ENCODE measurements at places on chromosomes 16 and 17. TPM values are rescaled to one million over a fixed set of nuclear protein-coding genes. Genes with fewer than 3 reads are reported as not detected.

TMEM204 gene
- 40.0 TPM for total RNA-seq

TNRC6C gene
- 2.3 TPM for total RNA-seq

DNA sequence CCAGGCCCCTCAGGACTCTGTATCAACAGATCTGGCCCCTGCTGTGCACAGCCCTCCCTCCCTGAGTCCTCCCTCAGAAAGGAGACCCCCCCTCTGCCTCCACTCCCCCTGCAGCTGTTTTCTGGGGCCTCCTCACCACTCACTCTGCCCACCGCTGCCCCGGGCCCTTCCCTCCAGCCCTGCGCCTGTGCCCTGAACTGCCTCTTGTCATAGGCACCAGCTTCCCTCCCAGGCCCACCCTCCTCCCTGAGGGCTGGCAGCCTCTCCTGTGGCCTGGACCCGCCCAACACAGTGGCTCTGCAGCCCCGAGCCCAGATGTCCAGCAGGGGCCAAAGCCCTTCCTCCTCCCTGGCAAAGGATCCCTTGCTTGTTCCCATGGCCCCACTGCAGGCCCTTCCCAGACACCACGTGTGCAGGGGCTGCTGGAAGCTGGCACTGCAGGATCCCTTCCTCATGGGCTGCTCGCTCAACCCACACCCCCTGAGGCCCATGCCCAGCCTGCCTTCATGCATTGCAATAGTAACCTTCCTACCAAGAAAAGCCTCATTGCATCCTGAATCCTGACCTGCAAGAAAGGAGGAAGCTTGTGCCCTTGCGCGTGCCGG lies 25.8 kb downstream of the GNPTG start:
- no peaks in the 10 kb centered on the region for H3K36me3 ChIP-seq
- no peaks in the 10 kb centered on the region for H3K27me3 ChIP-seq
- no peak overlapping the region for H3K27ac ChIP-seq
- H3K4me3 ChIP-seq: no peak overlapping the region

DNA sequence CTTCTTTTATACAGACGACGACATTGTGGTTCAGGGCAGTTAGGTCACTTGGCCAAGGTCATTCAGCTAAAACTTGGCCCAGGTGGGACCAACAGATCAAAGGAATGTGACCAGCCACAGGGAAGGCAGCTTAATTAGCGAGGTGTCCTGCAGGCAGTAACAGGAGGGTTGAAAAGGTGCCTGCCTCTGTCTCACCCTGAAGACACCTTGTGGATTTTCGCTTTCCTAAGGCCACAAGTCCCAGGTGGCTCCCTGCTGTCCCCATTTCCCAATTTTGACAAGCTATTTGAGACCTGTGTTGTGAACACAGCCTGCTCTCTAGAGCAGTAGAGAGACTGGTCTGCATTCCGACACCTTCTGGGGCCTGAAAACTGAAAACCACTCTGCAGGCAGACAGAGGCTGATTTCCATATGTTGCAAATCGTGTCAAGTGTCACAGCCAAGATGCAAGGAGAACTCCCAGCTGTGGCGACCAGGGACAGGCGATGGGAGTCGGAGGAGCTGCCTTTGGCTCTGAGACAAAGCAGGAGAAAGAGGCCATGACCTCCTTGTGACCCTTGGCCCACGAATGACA lies 593.1 kb upstream of the CDH5 start:
- no peaks in the 10 kb centered on the region for H3K27me3 ChIP-seq
- no peak overlapping the region for H3K27ac ChIP-seq
- H3K4me3 ChIP-seq: no peak overlapping the region

- no peaks in the 10 kb centered on the region for H3K4me1 ChIP-seq
- H3K4me3 ChIP-seq: no peak overlapping the region
- H3K27me3 ChIP-seq: no peaks in the 10 kb centered on the region
- peak; percentile 32 for DNase-seq
Observed at GRCh38 chr16:49048557-49048956, 233.1 kb downstream of the CBLN1 start.

DNA sequence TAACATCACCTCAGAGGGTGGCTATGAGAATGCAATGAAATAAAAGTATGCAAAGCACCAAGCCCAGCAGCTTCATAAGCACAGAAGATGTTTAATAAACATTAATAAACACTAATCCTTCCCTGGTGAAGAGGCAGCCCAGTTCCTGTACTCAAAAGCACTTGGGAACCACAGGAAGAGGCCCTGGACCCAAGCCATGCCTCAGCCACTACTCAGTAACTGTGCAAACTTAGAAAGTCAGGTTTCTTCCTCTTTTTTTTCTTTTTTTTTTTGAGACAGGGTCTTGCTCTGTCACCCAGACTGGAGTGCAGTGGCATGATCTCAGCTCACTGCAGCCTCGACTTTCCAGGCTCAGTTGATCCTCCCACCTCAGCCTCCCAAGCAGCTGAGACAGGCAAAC lies 5.3 kb downstream of the ARHGAP17 start:
- no peak overlapping the region for H3K4me3 ChIP-seq
- H3K4me1 ChIP-seq: peaks cover 77% of the 10 kb centered on the region
- no peak overlapping the region for H3K27ac ChIP-seq
- H3K27me3 ChIP-seq: no peaks in the 10 kb centered on the region

- H3K4me1 ChIP-seq: no peaks in the 10 kb centered on the region
- H3K4me3 ChIP-seq: no peak overlapping the region
- peaks cover 2% of the 10 kb centered on the region for H3K36me3 ChIP-seq
- no peak for DNase-seq
- no peak overlapping the region for H3K27ac ChIP-seq
Observed at GRCh38 chr17:75133001-75133400, 1.5 kb upstream of the NT5C start.

DNA sequence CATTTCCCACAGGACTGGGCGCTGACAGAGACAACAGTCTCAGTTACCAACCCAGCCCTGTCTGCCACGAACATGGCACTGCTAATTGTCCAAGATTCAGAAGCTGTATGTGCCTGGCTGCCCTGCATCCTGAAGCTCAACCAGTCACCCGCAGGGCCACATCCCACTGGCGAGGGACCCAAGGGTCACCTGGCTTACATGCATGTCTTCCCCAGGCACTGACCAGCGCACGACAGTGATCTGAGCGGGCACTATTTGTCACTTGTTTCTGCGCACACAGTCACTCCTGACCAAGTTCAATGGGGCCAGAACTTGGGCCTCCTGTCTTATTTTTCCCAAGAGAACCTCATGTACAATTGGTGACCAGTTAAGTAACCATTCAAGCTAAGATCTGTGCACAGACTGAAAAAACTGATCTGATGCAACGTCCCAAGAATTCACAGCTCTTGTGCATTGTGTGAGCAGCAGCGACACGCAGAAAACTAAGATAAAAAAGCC lies 13.1 kb downstream of the USP7 start:
- peaks cover 23% of the 10 kb centered on the region for H3K4me1 ChIP-seq
- no peaks in the 10 kb centered on the region for H3K36me3 ChIP-seq
- H3K27me3 ChIP-seq: no peaks in the 10 kb centered on the region
- H3K27ac ChIP-seq: peak overlapping the region; percentile 25
- peak; percentile 55 for DNase-seq
- no peak overlapping the region for H3K4me3 ChIP-seq

KIF2B gene
- not detected for total RNA-seq

DNA sequence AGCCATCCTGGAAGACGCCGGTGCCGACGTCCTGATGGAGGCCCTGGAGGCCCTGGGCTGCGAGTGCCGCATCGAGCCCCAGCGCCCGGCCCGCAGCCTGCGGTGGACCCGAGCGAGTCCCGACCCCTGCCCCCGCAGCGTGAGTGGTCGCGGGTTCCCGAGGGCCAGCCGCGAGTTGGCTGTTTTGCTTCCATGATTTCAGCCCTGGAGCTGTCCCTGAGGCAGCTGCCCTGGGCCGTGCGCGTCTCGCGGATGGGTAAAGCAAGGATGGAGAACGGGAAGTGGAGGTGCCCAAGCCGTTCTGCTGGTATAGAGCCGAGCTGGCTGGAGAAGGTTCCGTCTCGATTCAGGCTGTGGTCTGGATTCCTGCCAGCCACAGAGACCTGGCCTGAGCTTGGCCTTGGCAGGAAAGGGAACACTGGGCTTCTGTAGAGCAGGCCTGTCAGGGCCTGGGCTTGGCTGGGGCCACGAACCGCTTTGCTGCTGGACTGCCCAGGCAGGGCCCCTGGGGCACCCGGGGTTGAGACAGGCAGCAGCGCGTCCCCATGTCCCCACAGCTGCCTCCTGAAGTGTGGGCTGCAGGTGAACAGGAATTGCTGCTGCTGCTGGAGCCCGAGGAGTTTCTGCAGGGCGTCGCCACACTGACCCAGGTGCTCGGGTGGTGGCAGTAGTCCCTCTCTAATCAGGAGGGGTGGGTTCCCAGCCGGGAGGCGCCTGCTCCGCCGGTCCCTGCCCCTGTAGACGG lies 941 bp upstream of the MRPS34 start:
- H3K27ac ChIP-seq: peak overlapping the region; percentile 44
- H3K4me3 ChIP-seq: peak overlapping the region; percentile 86
- peaks cover 9% of the 10 kb centered on the region for H3K4me1 ChIP-seq
- H3K27me3 ChIP-seq: no peaks in the 10 kb centered on the region

DNA sequence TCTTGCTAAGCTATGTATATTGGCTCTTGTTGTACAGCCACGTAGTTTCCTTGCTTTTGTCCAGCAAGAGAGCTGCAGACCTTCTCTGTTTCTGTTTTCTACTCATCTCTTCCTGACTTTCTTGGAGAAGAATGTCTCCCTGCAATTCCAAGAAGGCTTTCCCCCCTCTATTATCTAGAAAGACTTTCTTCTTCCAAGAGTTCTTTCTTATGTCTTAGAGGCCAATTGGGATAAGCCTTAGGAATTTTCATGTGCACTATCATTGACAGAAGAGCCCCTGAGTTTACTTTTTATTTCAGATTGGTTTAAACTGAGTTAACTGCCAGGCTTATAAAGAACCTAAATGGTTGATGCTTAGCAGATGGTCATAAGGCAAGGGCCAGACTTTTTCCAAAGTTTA lies 9.0 kb downstream of the CAPNS2 start:
- DNase-seq: no peak
- no peaks in the 10 kb centered on the region for H3K27me3 ChIP-seq
- H3K4me3 ChIP-seq: no peak overlapping the region
- no peaks in the 10 kb centered on the region for H3K4me1 ChIP-seq

DNA sequence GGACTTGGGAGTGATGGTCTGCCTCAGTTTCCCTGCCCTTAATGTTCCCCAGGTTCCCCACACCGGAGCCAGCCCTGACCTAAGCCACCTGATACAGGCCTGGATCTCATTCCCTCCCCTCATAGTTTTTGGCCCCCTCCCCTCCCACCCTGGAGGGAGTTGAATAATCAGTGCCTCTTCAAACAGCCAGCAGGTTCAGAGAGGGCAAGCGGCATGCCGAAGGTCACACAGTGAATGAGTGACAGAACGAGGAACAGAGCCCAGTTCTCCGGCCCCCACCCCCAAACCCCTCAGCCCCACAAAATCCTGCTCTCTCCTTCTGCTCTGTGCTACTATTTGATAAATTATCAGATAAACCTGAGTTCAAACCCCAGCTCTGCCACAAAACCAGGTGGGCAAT lies 31.2 kb downstream of the BEAN1 start:
- H3K27ac ChIP-seq: no peak overlapping the region
- H3K36me3 ChIP-seq: no peaks in the 10 kb centered on the region
- no peak overlapping the region for H3K4me3 ChIP-seq
- no peaks in the 10 kb centered on the region for H3K4me1 ChIP-seq
- H3K27me3 ChIP-seq: 0 out of 2 replicates have a peak, but pooled peaks cover 6% of the 10 kb centered on the region

GRCh38 chr17:73553311-73553710 lies 90.9 kb downstream of the SDK2 start:
- no peak overlapping the region for H3K27ac ChIP-seq
- peaks cover 16% of the 10 kb centered on the region for H3K27me3 ChIP-seq
- DNase-seq: no peak
- no peaks in the 10 kb centered on the region for H3K36me3 ChIP-seq
- no peak overlapping the region for H3K4me3 ChIP-seq
